Myocyte (in vitro differentiated cells): ENCODE measurements at places on chromosomes 12 and 14. TPM values are rescaled to one million over a fixed set of nuclear protein-coding genes. Genes with fewer than 3 reads are reported as not detected.
A peak's percentile ranks its signal among the peaks of the same experiment; 100 is the strongest.

- DNase-seq, result peak; percentile 23
Observed at GRCh38 chr12:65122703-65123102, 1.6 kb upstream of the WIF1 start.

The TAS2R50 gene
- 0.62 and 1.5 TPM in 2 replicates for total RNA-seq

- no peak for DNase-seq
Observed at GRCh38 chr12:128382946-128383345, 116.0 kb downstream of the TMEM132C start.

DNA sequence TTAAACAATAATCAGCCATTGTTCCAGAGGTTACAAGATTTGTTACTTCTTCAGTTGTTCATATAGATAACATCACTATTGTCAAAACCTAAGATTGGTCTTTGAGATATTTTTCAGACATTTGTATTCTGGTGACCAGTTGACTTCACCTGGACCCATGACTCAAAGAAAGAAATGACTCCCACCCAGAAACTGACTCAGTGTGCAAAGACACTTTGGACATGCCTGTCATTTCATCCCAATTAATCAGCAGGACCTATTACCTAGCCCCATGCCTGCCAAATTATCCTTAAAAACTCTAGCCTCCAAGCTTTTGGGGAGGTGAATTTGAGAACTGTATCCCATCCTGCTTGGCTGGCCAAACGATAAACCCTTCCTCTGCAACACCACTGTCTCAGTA is 27.7 kb upstream of the TSPAN11 start:
- DNase-seq, result no peak

- DNase-seq, result no peak
Observed at GRCh38 chr12:42483521-42483790, 106.1 kb downstream of the PRICKLE1 start.

- DNase-seq, result no peak
Observed at GRCh38 chr12:89657066-89657465, 51.6 kb downstream of the ATP2B1 start.

DNA sequence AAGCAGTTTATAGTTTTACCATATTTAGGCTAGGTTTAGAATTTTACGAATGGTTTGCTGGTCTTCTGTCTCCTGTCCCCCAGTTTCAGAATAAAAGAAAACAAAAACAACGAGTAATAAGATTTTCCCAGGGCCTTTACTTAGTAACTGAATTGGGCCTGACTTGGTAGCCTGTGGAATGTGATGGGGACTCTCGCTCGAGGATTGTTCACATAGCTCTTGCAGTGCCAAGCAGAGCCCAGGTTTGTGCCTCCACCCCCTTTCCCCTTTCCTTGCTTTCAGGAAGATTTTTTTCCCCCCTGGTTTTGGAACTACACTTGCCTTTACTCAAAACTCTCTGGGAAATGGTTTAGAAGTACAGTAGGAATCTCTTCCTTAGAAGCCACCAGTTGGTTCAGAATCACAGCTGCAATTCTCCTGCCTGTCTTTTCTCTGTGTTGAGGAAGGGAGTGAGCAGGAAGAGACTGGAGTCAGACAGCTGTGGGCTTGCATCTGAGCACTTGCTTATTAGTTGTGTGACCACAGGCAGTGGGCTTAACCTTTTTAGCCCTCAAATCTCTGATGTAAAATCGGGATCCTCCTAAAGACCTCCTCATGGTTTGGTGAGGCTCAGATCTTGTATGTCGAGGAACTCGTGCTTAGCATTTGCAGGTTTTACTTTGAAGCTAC is 501.2 kb downstream of the PCNX1 start:
- DNase-seq, result peak; percentile 79

DNA sequence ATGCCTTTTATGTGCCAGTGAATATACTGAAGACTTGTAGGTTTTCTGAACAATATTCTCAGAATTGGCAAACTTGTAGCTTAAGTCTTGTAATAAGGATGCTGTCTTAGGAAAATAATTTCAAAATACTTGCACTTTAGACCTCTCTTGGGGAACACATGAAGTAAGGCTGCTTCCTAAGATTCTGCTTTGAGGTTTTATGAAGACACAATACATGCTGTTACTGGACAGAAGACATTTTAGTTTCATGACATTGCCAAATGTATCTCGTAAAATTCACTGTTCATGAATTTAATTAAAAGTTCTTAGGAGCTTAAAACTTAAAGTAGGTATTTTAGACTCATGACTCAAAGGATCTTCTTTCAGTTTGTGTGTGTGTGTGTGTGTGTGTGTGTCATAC is 80.7 kb downstream of the RAD51B start:
- DNase-seq, result no peak

GRCh38 chr12:82609234-82609914 is 77.3 kb upstream of the TMTC2 start:
- DNase-seq, result no peak
